GM23248 (cell line): ENCODE measurements at places on chromosomes 2 and 18. TPM values are rescaled to one million over a fixed set of nuclear protein-coding genes. Genes with fewer than 3 reads are reported as not detected.

DNA sequence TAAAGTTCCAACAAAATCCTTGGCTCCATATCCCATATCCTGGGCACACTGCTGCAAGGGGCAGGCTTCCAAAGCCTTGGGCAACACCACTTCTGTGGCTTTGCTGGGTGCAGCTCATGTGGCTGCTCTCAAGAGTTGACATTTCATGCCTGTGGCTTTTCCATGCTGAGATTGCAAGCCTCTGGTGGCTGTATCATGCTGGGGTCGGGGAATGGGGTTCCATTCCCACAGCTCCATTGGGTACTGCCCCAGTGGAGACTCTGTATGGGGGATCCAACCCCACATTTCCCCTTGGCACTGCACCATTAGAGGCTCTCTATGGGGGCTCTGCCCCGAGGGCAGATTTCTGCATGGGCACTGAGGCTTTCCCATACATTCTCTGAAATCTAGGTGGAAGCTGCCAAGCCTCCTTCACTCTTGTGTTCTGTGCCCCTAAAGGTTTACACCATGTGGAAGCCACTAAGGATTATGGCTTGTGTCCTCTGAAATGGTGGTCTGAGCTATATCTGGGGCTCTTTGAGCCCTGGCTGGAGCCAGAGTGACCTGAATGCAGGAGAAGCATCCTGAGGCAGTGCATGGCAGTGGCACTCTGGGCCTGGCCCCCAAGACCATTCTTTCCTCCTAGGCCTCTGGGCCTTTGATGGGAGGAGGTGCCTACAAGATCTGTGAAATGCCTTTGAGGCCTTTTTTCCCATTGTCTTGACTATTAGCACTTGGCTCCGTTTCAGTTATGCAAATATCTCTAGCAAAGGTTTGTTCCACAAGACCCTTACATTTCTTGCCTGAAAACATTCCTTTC is 107.9 kb downstream of the PTGR3 start:
- no peak overlapping the region for H3K4me3 ChIP-seq
- H3K27me3 ChIP-seq: 0 out of 2 replicates have a peak, but pooled peaks cover 3% of the 10 kb centered on the region
- no peaks in the 10 kb centered on the region for H3K4me1 ChIP-seq
- no peaks in the 10 kb centered on the region for H3K36me3 ChIP-seq
- H3K27ac ChIP-seq: no peak overlapping the region

DNA sequence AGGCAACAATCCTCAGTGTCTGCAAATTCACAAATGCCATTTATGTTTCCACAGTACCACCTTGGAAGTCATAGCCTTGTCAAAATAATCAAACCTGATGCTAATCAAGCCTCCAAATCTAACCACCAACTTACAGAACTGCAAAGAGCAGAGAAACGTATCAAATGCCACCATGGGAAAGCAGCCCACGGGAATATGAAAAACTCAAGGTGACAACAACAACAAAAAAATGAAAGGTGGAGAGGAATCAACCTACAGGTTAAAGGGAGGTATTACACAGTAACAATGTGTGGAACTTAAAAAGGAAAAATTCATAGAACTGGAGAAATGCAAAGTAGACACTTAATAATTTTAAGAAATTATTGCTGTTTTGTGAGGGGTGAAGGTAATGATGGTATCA is 46.7 kb downstream of the CD226 start:
- H3K4me3 ChIP-seq: no peak overlapping the region
- no peaks in the 10 kb centered on the region for H3K36me3 ChIP-seq
- H3K27ac ChIP-seq: no peak overlapping the region
- no peaks in the 10 kb centered on the region for H3K27me3 ChIP-seq
- H3K4me1 ChIP-seq: no peaks in the 10 kb centered on the region

- DNase-seq: no peak
- peaks cover 4% of the 10 kb centered on the region for H3K4me1 ChIP-seq
- H3K27ac ChIP-seq: no peak overlapping the region
- no peak overlapping the region for H3K4me3 ChIP-seq
- no peaks in the 10 kb centered on the region for H3K36me3 ChIP-seq
These were observed 21.0 kb downstream of the AGAP1 start for GRCh38 chr2:235514627-235515363.

GRCh38 chr18:55906536-55906935 is 318.5 kb upstream of the TCF4 start:
- peaks cover 17% of the 10 kb centered on the region for H3K4me1 ChIP-seq
- DNase-seq: peak; percentile 37
- H3K27me3 ChIP-seq: no peaks in the 10 kb centered on the region
- no peak overlapping the region for H3K4me3 ChIP-seq
- no peaks in the 10 kb centered on the region for H3K36me3 ChIP-seq

DNA sequence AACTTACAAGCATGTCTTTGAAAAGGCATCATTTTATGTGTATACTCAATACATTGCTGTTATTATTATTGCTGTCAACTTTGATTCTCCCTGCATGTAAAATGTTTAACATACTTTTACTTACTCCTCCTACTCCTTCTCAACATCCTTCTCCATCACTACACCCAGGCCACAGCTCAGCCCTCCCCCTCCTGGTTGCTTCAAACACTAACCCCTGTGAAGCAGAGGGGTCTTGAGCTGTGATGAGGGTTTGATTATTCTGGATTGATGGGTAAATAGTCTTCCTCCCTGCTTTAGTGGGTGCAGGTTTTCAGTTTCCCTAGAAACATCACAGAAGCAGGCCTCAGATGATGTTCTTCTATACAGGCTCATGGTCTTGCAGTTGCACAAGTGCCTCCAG is 221.0 kb downstream of the OSR1 start:
- H3K4me1 ChIP-seq: peaks cover 15% of the 10 kb centered on the region
- no peaks in the 10 kb centered on the region for H3K36me3 ChIP-seq
- H3K4me3 ChIP-seq: no peak overlapping the region
- DNase-seq: no peak

- H3K4me1 ChIP-seq: peaks cover 20% of the 10 kb centered on the region
- no peaks in the 10 kb centered on the region for H3K36me3 ChIP-seq
- DNase-seq: no peak
These were observed 3.4 kb downstream of the SERPINB2 start for GRCh38 chr18:63890950-63891304.

DNA sequence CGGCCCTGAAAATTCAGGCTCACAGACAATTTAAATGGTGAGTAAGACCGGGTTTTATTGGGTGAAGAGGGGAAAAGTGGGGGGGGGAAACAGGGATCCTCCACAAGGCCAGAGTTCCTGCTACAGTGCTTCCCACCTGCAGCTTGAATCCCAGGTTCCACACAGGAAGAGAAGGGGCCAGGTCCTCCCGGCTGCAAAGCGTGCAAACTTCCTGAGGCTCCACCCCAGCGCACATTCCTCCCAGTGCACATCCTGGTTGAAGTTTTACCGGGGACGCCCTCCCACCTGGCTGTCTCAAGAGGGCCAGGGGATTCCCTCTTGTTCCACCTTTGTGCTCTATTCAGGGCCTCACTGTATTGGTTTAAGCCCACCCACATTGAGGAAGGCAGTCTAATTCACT is 347.7 kb upstream of the REG3G start:
- no peaks in the 10 kb centered on the region for H3K36me3 ChIP-seq
- H3K4me3 ChIP-seq: no peak overlapping the region
- DNase-seq: no peak
- H3K27me3 ChIP-seq: no peaks in the 10 kb centered on the region

DNA sequence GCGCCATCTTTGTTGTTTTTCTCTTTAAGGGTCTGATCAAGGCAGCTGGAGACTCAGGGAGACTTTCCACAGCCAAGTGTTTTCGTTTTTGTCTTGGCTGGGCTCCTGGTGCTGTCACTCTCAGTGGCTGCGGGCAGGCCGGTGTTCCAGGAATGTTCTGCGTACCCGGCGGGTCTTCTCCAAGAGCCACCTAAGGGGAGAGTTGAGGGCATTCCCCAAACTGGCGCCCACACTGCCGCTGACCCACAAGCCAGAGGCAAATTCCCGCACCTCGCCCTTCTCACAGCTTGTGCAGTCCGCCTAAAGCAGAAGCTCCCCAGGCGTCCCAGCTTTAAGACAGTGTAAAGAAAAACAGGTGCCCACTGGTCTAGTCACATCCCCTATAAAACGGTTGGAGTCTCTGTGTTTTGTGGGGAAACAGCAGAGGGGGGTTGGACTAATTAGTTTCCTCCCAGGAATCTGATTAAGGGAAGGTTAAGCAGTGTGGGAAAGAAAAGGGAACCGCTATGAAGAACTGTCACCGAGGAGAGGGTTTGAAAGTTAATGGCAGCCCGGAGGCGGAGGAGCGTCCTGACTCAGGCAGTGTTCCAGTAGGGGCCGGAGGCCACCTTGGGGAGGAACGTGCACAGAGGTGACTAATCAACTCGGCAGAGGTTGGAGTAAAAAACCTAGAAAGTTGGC is 224.5 kb downstream of the SLC4A3 start:
- H3K4me1 ChIP-seq: peaks cover 4% of the 10 kb centered on the region
- H3K4me3 ChIP-seq: peak overlapping the region; percentile 51
- peaks cover 27% of the 10 kb centered on the region; the same call in 1 of the 2 replicates for H3K27me3 ChIP-seq
- DNase-seq: peak; percentile 59

DNA sequence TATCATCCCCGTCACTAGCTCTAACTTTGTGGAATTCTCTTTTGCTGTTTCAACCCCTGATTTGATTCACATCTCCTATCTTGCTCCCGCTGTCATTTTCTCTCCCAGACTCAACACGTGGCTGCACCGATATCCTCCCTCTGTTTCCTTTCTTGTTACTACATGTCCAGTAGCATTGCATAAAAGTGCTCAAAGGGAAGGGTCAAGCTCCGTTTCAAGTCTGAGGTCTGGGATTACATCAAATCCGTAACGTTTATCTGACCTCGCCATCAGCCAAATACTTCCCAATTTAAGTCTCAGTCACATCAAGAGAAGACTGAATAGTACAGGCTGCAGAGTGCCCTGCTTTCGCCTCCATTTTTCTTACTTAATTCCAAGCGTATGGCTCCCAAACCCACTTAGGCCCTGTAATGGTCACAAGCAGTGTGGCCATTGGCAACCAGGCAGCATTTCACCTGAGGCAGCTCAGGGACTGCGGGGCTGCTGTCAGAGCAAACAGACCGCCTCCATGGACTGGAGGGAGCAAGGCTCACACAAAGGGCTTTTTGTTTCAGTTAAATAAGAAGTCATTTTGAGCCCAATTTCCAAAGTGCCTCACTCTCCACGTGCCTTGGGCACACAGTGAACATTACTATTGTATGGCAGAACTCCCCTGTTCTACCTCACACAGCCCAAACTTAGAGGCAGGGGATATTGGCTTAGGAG is 217.8 kb downstream of the BCL11A start:
- no peaks in the 10 kb centered on the region for H3K27me3 ChIP-seq
- H3K36me3 ChIP-seq: no peaks in the 10 kb centered on the region
- H3K4me1 ChIP-seq: no peaks in the 10 kb centered on the region

- H3K27me3 ChIP-seq: no peaks in the 10 kb centered on the region
- peaks cover 37% of the 10 kb centered on the region for H3K4me1 ChIP-seq
- no peak overlapping the region for H3K4me3 ChIP-seq
- peaks cover 25% of the 10 kb centered on the region for H3K36me3 ChIP-seq
- no peak overlapping the region for H3K27ac ChIP-seq
- no peak for DNase-seq
These were observed 6.4 kb downstream of the RIOK3 start for GRCh38 chr18:23459530-23459921.

DNA sequence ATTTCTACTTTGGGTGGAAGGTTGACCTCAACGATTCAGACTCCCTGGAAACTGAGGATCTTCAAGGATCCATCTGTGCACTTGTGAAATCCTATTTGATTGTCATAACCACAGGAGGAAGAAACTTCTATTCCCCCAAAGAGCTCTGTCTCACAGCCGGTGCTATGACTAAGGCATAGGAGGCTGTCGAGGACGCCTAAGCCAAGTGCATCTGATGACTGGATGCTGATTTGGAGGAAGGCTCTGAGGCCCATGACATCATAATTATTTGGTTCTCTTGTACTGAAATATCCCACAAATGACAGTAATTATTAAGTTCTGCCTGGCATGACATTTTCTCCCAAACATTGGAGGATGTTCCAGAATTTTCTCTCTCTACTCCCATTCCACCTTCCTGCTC is 13.8 kb upstream of the KCNF1 start:
- no peaks in the 10 kb centered on the region for H3K4me1 ChIP-seq
- no peak overlapping the region for H3K27ac ChIP-seq
- H3K27me3 ChIP-seq: peaks cover 5% of the 10 kb centered on the region; the same call in 1 of the 2 replicates

DNA sequence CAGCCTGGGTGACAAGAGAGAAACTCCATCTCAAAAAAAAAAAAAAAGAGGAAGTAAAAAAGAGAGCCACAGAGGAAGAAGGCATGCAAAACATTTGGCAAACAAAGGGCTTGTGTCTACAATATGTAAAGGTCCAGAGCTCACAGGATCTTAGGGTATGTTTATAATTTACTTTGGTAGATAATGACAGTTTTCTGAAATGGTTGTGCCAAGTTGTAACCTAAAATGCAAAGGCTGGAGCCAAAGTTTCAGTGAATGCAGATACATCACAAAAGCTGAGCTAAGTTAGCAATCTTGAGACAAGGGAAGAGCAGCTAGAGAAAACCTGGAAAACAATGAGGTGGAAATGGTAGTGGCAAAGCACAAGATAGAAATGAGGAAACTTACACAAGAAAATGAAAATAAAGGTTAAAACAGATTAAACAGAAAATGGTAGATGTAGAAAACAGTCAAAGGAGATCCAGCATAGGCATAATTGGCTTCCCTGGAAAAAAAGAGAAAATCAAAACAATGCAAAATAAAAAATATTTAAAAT is 77.5 kb upstream of the HK2 start:
- no peak for DNase-seq
- H3K27ac ChIP-seq: no peak overlapping the region
- H3K27me3 ChIP-seq: no peaks in the 10 kb centered on the region
- H3K4me1 ChIP-seq: peaks cover 4% of the 10 kb centered on the region; the same call in 1 of the 2 replicates
- H3K36me3 ChIP-seq: no peaks in the 10 kb centered on the region

GRCh38 chr2:63270717-63271116 is 220.1 kb downstream of the OTX1 start:
- H3K27ac ChIP-seq: no peak overlapping the region
- H3K27me3 ChIP-seq: no peaks in the 10 kb centered on the region
- no peaks in the 10 kb centered on the region for H3K36me3 ChIP-seq
- H3K4me3 ChIP-seq: no peak overlapping the region

GRCh38 chr2:31523871-31524492 is 56.8 kb downstream of the SRD5A2 start:
- H3K27me3 ChIP-seq: no peaks in the 10 kb centered on the region
- H3K4me3 ChIP-seq: no peak overlapping the region
- peak; percentile 61 for DNase-seq

GRCh38 chr18:41553716-41554115 is 401.3 kb upstream of the PIK3C3 start:
- H3K36me3 ChIP-seq: no peaks in the 10 kb centered on the region
- DNase-seq: no peak
- H3K4me3 ChIP-seq: no peak overlapping the region
- no peak overlapping the region for H3K27ac ChIP-seq
- H3K4me1 ChIP-seq: no peaks in the 10 kb centered on the region
- no peaks in the 10 kb centered on the region for H3K27me3 ChIP-seq

DNA sequence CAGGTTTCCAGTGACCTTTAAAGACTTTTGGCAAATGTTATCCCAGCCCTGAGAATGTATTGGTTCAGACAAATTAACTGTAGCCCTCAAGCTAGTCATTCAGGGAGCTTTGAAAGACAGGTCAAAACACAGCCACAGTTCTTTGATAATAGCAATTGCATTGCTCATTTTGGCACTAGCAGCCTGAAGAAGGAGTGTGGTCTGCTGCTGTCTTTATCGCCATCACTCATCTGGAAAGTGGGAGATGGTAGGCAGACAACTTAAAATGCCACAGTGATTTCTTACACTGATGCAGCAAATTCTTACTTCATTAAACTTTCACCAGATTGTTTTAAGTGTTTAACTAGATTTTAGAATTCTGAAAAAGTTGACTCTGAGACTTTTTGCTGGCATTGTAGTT is 47.2 kb downstream of the DOK6 start:
- no peak for DNase-seq
- H3K36me3 ChIP-seq: no peaks in the 10 kb centered on the region
- H3K27ac ChIP-seq: no peak overlapping the region
- peaks cover 8% of the 10 kb centered on the region; the same call in 1 of the 2 replicates for H3K4me1 ChIP-seq
- H3K4me3 ChIP-seq: no peak overlapping the region

The ZSWIM2 gene
- not detected in 2 replicates for total RNA-seq

The NT5DC4 gene
- total RNA-seq: not detected in 2 replicates

The MATN3 gene
- total RNA-seq: 0.25 and 0.54 TPM in 2 replicates

The NEU4 gene
- total RNA-seq: not detected in 2 replicates

The RGPD3 gene
- total RNA-seq: 0.13 and 0.43 TPM in 2 replicates

The CDK15 gene
- 1.3 and 3.2 TPM in 2 replicates for total RNA-seq

The FAM237A gene
- not detected in 2 replicates for total RNA-seq

The DOK6 gene
- total RNA-seq: 0.76 and 5.2 TPM in 2 replicates
